AG04450 (cell line): ENCODE measurements at places on chromosomes 11 and 22.

DNA sequence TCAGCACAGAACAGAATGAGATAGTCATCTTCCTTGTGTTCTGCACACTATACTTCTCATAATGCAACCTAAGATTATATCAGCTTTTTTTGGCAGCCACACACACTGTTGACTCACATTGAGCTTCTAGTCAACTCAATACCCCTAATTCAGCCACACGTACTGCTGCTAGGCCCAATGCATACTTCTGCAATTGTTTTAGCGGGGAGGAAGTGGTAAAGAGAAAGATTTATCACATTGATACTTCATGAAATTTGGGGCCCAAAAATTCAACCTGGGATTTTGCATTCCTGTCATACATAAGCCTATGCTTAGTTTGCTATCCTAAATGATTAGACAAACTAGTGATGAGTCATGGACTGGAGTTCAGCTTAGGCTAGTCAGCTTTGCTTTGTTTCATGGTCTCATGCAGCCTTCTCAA, 8.6 kb upstream of the UPB1 start:
- no peak for DNase-seq

DNA sequence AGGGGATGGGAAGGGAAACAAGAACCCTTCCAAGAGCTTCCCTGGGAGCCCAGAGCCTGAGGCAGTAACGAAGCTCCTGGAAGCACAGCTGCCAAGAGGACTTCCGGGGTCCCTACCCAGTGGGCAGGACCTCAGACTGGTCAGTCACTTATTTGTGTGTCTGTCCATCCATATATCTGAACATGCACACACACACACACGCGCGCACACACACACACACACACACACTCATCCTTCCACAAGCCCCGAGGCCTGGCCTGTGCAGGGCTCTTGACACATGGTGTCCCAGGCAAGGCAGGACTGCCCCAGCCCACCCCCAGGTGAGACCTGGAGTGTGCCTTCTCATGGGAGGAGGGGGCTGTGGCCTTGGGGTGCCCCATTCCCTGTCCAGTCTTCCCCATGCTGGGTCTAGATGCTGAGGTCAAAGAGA, 44.9 kb downstream of the IGLL5 start:
- no peak for DNase-seq

- DNase-seq: no peak
These were observed 362.1 kb upstream of the PDGFD start for GRCh38 chr11:104526006-104526405.

DNA sequence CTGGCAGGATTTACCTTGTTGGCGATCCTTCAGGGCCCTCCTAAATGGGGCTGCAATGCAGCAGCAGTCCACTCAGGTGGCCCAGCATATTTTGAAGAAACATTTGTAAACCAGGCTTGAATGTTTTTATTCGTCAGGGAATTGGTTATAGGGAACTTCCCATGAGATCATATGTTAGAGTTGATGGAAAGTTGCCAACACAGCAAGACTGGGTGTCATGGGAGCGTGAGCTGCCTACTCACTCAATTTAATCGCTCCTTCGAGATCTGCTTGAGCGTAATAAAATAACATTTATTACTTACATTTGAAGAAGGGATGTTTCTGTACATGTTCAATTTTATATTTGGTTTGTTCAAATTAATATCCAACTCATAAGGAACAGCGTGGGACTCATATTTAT, 19.4 kb downstream of the OR2AT4 start:
- no peak for DNase-seq

DNA sequence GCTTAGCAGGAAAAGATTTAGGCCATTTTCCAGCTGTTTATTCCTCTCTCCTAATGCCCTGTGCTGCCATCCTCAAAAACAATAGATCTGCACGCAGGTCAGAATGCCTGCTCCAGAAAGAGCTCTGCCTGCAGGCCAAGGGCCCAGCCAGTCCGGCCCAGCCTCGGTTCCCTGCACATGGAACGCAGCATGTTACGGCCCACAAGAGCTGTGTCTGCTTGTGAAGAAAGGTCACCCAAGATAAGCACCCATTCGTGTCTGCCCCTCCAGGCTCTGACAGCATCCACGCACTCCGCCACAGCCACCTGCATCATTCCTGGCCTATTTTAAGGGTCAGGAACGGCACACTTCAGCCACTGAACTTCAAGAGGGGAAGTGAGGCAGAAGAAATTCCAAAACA, 152.2 kb downstream of the SPATA19 start:
- no peak for DNase-seq

DNA sequence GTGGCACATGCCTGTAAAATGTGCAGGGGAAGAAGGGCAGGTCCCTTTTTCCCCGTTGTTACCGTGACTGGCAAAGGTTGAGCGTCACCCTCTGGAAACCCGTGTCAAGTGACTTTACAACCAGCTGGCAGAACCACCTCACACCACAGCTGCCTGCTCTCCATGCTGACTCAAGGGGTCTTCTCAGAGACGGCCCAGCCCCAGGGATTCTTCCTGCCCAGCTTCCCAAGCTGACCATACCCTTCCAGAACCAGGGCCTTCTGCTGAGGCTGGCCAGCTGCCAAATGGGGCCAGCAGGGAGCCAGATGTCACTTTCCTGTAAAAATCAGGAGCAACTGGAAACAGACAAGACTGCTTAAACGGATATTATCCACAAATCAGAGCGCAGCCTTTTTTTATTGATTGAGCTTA, 6.3 kb downstream of the PC start:
- DNase-seq: no peak

GRCh38 chr11:35892166-35892565, 51.7 kb upstream of the LDLRAD3 start:
- DNase-seq: no peak

DNA sequence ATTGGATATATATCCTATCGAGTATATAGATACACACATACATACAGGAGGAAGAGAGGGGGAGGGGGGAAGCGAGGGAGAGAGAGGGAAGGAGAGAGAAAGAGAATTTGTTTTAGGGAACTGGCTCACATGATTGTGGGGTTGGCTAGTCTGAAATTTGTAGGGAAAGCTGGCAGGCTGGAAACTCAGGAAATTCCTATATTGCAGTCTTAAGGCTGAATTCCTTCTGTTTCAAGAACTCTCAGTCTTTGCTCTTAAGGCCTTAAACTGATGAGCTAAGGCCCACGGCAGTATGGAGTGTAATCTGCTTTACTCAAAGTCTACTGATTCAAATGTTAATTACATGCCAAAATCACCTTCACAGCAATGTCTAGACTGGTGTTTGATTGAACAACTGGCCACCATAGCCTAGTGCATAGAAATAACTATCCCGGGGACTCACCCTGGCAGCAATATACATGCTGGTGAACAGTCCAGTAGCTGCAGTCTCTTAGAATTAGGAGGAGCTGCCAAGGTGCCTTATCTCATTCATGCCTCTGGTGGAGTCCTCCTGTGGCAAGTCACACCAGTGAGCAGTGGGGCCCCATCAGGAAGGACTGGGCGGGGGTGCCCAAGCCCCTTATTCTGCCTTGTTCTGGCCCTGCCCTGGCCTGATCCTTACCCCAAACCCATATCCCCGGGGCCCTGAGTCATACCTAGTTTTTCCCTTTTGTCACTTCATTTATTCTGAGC, 59.7 kb upstream of the AMPD3 start:
- no peak for DNase-seq

- DNase-seq: no peak
These were observed 18.1 kb downstream of the IL17REL start for GRCh38 chr22:49994361-49995040.

DNA sequence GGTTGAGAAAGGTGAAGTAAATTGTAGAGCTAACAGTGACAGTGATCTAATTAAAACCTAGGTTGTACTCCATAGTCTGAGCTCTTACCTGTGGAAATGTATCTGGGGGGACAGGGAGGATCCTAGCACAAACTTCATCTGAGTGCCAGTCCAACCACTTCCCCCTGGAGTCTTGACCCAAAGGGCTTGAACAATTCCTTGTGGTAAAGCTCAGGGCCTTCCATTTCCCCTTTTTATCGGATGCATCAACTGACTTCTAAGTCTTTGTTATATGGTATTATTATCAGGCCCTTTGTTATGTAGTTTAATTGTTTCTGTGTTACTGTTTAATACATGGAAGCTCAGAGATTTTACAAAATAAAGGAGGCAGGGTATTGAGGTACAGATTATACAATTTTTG, 140.2 kb upstream of the SESN3 start:
- no peak for DNase-seq

GRCh38 chr11:68743539-68743938, 7.8 kb downstream of the TESMIN start:
- DNase-seq: no peak

- DNase-seq: no peak
These were observed 427.4 kb upstream of the CADM1 start for GRCh38 chr11:115931548-115932083.

DNA sequence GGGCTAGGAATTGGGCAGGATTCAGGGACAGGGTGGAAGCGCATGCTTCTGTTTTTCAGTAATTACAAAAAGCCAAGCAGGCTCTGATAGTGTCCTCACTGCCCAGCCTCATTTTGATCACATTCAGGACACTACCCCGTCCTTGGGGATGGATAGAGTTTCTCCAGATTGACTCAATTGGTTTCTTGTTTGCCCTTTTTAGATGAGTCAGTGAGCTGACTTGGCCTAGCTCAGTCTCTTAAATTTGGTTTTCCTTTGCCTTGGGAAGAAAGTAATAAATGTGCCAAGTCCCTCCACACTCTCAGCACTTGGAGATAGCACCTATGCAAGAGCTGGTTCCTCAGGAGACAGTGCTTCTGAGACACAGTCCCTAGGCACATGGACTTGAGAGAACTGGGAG, 25.5 kb downstream of the DKK3 start:
- no peak for DNase-seq

DNA sequence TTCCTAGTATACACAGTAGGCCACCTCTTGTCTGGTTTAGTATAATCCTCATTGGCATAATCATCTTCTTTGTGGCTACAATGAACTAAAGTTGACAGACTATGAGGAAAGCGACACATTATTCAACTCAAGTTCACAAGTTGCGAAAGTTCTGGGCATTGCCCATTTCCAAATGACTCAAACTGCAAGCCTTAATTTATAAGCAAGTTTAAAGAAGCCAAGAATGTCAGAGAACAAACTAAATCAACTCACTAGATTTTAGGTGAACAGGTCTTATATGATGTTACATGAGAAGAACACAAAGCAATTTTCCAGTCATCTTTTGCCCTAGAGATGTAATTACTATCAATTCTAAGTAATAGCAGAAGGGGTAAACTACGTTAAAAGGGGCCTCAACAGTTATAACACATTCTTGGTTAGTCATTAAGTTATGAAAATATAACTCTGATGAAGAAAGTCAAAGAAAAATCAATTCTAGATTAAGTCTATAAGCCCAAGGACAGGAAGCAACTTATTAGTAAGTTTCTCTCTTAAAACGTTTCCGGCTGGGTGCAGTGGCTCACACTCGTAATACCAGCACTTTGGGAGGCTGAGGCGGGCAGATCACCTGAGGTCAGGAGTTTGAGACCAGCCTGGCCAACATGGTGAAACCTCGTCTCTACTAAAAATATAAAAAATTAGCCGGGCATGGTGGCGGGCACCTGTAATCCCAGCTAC, 21.5 kb downstream of the PICALM start:
- DNase-seq: no peak

DNA sequence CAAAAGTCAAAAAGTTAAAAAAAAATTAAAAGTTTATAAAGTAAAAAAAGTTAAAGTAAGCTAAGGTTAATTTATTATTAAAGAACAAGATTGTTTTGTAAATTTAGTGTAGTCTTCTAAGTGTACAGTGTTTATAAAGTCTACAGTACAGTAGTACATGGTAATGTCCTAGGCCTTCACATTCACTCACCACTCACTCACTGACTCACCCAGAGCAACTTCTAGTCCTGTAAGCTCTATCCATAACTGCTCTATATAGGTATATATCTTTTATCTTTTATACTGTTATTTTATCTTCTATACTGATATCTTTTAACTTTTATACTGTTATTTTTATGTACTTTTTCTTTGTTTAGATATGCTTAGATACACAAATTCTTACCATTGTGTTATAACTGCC, 11.2 kb downstream of the C2CD3 start:
- DNase-seq: no peak

DNA sequence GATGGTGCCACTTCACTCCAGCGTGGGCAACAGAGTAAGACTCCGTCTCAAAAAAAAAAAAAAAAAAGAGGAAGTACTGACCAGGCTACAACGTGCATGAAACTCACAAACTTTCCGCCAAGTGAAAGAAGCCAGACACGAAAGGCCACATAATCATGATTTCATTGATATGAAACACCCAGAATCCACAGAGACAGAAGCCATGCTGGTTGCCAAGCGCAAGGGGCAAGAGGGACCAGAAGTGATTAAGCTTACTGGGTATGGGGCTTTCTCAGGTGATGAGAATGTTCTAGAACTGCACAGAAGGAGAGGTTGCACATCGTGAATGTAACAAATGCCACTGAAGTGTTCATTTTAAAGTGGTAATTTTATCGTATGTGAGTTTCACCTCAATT, 60.9 kb downstream of the CELSR1 start:
- no peak for DNase-seq

DNA sequence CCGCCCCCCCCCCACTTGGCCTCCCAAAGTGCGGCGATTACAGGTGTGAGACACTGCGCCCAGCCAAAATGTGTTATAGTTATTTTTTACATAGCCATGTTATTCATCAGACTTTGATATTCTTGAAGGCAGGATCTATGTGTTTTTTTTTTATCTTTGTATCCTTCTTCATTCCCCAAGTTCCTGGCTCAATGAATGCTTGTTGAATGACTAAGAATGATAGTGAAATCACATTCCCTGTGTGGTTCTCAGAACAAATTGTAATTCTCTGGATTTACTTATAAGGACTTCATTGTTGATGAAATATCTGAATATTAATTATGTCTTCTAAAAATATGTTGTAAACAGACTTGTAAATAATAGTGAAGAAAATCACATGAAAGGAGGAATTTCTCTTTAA, 33.5 kb downstream of the MMP7 start:
- no peak for DNase-seq

DNA sequence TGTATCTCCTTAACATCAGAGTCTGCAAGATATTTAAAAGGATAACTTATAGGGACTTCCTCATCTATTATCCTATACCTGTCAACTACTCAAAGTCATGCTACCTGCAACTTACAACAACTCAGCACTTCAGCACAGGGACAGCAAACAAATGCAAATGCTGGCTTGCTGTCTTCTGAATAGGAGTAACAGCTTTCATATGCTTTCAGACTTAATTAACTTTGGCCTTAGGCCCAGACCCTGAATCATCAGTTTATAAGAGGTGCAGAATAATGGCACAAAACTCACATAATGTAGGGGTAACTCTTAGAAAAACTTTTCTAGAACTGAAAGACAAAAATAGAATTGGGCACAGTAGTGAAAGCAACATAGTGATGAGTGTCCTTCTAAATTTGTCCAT, 953.4 kb downstream of the DLG2 start:
- DNase-seq: no peak

- no peak for DNase-seq
These were observed 70.3 kb upstream of the ANO1 start for GRCh38 chr11:70007796-70008195.

- DNase-seq: peak; percentile 52
These were observed 118.5 kb downstream of the APOL5 start for GRCh38 chr22:35835998-35836691.

DNA sequence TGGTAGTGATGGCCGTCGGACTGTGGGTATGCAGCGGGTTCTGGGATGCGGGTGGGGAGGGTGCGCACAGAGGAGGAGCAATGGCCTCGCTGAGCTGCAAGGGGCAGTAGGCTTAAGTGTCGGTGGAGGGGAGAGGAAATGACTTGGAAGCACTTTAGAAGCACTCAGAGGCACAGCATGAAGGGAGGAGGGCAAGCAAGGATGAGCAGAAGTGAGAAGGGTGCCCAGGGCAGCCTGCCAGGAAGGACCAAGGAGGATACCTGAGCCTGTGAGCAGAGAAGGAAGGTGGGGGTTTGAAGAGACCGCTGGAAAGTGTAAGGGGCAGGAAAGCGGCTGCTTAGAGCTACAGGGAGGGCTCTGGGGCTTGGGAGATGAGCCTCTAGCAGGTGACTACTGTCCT, 330 bp downstream of the SLC5A1 start:
- DNase-seq: no peak
